ENCODE measurements at places on chromosomes 5 and 9.
A peak's percentile ranks its signal among the peaks of the same experiment; 100 is the strongest.

DNA sequence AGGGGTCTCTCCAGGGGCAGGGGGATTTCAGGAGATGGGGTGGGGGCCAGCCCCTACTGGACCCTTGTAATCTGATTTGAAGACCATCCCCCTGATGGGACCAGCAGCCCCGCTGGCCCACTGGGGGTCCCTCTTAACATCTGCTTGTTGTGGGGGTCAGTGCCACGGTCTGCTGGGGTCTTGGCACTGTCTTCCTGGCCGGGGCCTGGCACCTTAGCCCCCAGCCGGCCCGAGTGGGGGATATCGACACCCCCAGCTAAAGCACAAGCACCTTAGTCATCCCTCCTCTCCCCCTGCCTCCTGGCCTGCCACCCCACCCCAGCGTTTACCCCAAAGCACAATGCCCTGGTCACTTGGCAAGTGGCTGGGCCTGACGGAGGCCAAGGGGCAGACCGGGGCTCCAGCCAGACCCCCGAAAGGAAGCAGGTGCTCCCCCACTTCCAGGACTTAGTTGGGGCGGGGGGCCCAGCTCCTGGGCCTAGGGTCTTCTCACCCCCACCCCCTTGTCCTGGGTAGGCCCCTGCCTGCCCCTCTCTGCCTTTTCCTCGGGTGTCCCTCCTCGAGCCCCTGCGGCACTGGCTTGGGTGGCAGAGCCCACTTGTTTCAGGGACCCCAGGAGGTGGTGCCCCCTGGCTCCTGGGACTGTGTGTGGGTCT, 1.4 kb upstream of the NFX1 start:
- peaks cover 8% of the 10 kb centered on the region for H3K36me3 ChIP-seq
- peak; percentile 7 for DNase-seq
- no peaks in the 10 kb centered on the region for H3K27me3 ChIP-seq

DNA sequence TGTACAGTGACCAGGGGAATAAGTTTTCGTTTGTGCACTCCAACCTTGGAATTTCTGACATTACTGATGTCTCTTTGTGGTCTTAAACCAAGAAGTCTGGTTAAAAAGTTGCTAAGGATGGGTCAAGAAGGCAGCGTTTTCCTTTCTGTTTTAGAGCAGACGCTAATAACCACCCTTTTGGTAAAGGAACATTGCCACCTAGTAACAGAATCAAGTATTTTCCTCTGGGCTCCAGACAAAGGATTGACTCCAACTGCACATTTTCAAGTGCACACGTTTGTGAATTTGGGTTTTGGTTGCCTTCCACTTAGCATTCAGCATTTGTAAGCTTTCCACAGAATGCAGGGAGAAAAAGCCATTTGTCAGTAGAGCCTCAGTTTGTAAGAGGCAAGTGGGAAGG, 22.2 kb upstream of the CEP78 start:
- no peak overlapping the region for H3K4me3 ChIP-seq
- H3K27me3 ChIP-seq = no peaks in the 10 kb centered on the region
- H3K36me3 ChIP-seq = no peaks in the 10 kb centered on the region
- no peak for DNase-seq
- H3K27ac ChIP-seq = no peak overlapping the region

DNA sequence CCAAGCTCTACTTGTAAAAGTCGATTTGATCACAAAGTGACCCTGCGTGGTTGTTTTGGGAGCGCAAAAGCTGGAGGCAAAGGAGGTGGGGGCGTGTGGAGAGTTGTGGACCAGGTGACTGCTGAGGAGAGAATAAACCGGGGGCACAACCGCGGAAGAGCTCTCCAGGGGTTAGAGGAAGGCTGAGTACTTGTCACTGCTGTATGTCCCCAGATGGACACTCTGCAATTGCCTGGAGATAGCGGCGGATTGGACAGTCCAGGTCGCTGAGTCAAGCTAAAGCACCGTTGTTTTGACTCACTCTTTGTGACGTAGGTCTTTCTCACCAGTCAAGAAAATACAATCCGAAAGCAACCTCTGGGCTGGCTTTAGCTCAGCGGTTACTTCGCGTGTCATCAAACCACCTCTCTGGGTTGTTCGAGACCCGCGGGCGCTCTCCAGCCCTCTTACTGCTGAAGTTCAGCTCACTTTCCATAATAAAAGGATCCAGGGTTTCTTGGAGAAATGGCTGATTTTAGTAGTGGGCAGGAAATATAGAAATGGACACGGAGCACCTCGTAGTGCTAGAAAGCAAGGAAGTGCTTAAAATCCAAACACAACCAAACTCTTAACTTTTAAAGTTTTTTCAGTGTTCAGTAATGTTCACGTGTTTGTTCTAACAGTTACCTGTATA, 25.7 kb downstream of the ZMAT2 start:
- peaks cover 5% of the 10 kb centered on the region for H3K4me1 ChIP-seq
- no peaks in the 10 kb centered on the region for H3K36me3 ChIP-seq
- no peak overlapping the region for H3K27ac ChIP-seq
- peak overlapping the region; percentile 86 for H3K4me3 ChIP-seq
- DNase-seq = peak; percentile 69
- peaks cover 58% of the 10 kb centered on the region for H3K27me3 ChIP-seq

DNA sequence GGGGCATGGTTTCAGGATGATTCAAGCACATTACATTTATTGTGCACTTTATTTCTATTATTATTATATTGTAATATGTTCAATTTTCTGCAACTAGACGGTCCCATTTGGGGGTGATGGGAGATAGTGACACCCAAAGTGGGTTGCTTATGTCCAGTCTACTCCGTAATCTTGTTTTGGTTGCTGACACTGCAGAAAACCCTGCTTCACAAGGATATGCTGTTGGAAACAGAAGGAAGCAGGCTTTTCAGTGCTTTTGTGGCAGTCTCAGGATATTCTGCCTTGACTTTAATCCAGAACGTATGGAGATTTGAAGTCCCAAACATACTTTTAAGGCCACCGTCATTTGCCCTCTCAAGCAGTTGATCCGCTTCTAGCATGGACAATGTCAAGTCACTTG, 47.5 kb upstream of the LARP1 start:
- DNase-seq = no peak
- no peaks in the 10 kb centered on the region for H3K27me3 ChIP-seq
- no peak overlapping the region for H3K4me3 ChIP-seq

- peaks cover 56% of the 10 kb centered on the region for H3K4me1 ChIP-seq
- H3K4me3 ChIP-seq = no peak overlapping the region
- H3K27ac ChIP-seq = no peak overlapping the region
- no peaks in the 10 kb centered on the region for H3K36me3 ChIP-seq
- no peak for DNase-seq
These were observed 101.7 kb downstream of the LMNB1 start for GRCh38 chr5:126878634-126879033.

- H3K4me1 ChIP-seq = no peaks in the 10 kb centered on the region
- no peak overlapping the region for H3K27ac ChIP-seq
- H3K27me3 ChIP-seq = no peaks in the 10 kb centered on the region
These were observed 11.9 kb downstream of the TRMO start for GRCh38 chr9:97910357-97910756.

DNA sequence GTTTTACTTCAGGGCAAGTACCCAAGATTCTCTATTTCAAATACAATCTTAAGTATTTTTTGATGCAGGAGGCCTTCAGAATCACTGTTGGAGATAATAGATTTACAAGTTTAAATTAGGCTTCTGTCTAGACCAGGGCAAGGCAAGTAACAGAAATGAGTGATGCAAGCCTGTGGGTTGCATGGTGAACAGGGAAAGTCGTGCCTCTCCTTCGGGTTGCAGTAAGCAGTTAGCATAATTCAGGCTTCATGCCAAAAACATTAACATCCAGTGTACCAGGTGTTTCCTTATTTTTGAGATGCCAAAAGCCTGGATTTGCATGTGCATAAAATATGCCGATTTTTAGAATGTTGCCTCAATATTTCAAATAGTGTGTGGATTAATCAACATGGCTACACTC, 369.0 kb downstream of the CAAP1 start:
- DNase-seq = no peak
- H3K36me3 ChIP-seq = no peaks in the 10 kb centered on the region
- H3K4me3 ChIP-seq = no peak overlapping the region
- H3K27me3 ChIP-seq = peaks cover 3% of the 10 kb centered on the region
- H3K27ac ChIP-seq = no peak overlapping the region
- peaks cover 8% of the 10 kb centered on the region for H3K4me1 ChIP-seq

DNA sequence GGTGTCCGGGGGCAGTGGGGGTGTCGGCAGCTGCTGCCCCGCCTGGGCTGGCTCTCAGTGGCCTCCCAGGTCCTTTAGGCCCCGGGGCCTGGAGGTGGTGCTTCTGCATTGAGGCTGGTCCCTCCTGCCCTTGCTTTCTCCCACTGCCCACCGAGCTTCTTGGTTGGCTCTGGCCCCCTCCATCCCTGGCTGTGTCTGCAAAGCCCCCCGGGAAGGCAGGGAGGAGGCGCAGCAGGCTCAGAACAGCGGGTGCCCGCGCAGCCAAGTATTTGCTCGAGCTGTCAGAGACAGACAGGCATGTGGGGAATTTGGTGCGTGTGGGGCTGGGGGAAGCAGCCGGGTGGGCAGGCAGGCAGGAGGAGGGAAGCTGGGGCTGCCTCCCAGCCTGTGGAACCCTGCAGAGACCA, 11.5 kb downstream of the CXXC5 start:
- peak; percentile 55 for DNase-seq
- peak overlapping the region; percentile 34 for H3K4me3 ChIP-seq
- no peaks in the 10 kb centered on the region for H3K36me3 ChIP-seq
- H3K27ac ChIP-seq = no peak overlapping the region

GRCh38 chr9:26175264-26175663, 497.0 kb upstream of the TUSC1 start:
- H3K4me3 ChIP-seq = no peak overlapping the region
- DNase-seq = no peak
- no peak overlapping the region for H3K27ac ChIP-seq
- H3K27me3 ChIP-seq = peaks cover 5% of the 10 kb centered on the region
- no peaks in the 10 kb centered on the region for H3K36me3 ChIP-seq

GRCh38 chr5:159094745-159095144, 5.0 kb downstream of the EBF1 start:
- DNase-seq = peak; percentile 28
- H3K36me3 ChIP-seq = no peaks in the 10 kb centered on the region
- H3K27ac ChIP-seq = no peak overlapping the region
- H3K27me3 ChIP-seq = peaks cover 59% of the 10 kb centered on the region

GRCh38 chr9:13689925-13690324, 410.4 kb upstream of the MPDZ start:
- peaks cover 15% of the 10 kb centered on the region for H3K4me1 ChIP-seq
- DNase-seq = no peak
- H3K27ac ChIP-seq = no peak overlapping the region
- peaks cover 20% of the 10 kb centered on the region for H3K36me3 ChIP-seq
- H3K27me3 ChIP-seq = peaks cover 3% of the 10 kb centered on the region
- no peak overlapping the region for H3K4me3 ChIP-seq

DNA sequence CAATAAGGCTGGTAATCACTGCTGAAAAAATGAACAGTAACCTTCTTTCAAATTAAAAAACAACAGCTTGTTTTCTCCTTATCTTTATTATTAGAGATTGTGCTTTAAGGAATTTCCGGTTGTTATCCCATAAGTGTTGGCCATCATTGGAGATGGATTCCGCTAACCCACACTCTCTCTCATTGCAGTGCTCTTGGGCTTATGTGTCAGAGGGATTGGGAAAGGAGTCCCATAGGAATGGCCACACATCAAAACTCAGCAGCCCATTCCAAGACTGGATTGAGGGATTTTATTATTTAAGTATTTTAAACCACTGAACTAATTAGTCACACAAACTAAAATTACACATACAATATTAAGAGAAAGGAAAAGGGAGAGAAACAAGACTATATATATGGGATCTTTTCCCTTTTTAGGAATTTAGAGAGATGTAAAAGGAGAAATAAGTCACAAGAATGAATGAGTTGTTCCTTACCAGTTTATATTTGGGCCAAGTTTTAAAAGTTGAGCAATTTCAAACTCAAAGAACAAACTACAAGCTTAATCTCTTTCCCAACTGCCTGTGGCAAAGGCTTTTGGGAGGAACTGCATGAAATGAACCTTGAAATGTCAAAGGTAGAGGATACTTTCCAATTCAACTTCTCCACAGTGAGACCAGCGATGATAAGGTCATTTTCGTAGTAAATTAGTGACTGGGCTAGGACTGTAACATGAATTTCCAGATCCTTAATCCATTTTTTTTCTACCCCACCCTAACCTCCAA, 2.4 kb downstream of the SPINK6 start:
- H3K27me3 ChIP-seq = no peaks in the 10 kb centered on the region
- H3K4me3 ChIP-seq = no peak overlapping the region
- no peak for DNase-seq
- H3K27ac ChIP-seq = no peak overlapping the region
